ENCODE measurements at places on chromosomes 3 and 15.
A peak's percentile ranks its signal among the peaks of the same experiment; 100 is the strongest.

GRCh38 chr3:107978131-107979055 is 112.4 kb downstream of the CD47 start:
- DNase-seq = peak; percentile 48

DNA sequence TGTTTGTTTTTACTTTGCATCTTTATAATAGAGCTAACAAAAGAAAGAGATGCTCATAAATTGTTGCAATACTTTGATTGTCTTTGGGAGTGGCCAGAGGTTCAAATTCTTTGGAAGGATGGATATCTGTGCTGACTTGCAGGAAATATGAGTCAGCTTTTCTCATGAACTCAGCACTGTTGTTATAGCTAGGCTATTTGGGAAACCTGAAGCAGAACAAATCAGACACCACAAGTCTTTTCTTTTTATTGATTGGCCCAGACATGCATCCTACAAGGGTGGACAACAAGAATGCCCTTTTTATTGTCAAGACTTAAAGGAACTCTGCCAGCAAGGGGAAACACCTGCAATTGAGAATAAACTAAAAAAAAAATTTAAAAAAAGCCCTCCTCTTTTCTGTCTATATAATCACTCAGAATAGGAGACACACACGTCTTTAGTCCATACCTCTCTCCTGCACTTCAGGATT is 4.6 kb upstream of the DENND4A start:
- no peak for DNase-seq

GRCh38 chr15:64429448-64429847 is 30.9 kb upstream of the ZNF609 start:
- no peak for DNase-seq

DNA sequence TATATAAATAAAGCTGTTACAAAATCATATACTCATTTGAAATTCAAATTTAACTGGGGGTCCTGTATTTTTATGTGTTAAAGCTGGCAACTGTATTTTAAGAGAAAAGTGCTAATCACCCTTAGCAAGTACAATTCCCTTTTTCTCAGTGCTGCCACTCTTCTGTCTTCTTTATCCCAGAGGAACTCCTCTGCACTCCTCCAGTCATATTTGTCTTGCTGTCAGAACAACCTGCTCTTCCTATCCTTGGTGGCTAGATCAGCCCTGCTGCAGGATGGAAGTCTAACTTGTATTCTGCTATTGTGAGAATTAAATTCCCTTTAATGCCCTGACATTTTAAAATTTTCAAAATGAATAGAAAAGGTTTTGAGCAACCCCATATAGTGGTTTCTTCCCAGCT is 123.9 kb upstream of the TNIK start:
- no peak for DNase-seq

DNA sequence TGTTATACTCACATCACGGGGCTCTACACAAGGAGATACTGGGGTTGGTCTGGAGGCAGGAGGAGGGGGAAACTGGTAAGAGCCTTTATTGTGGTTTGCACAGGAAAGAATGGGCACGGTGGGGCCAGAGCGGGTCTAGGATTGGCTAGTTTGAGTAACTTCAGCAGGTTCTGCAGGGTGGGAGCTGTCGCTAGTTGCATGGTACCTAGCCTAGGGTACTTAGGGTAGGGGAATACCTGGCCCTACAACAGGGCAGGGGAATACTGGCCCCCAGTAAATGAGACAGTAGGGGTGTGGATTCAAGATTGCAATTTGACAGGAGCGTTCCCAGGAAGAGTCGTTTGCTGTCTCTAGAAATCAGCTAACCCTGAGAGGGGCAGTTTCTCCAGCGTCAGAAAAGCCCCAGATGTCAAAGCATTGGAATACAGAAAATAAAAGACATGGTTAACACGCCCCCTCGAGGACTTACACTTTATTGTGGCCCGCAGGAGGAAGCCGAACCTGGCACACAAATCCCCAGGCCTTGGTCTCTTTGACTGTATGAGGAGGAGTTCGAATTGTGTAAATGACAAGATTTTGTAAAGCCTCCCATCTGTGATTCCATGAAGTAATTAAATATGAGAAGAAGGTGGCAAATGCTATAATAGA is 32.0 kb downstream of the ST8SIA2 start:
- no peak for DNase-seq

- DNase-seq = peak; percentile 67
Observed at GRCh38 chr15:85854345-85855097, 59.8 kb upstream of the KLHL25 start.

- peak; percentile 16 for DNase-seq
Observed at GRCh38 chr15:70748281-70748747, 15.0 kb downstream of the UACA start.

GRCh38 chr15:88848203-88848602 is 45.0 kb downstream of the ACAN start:
- DNase-seq = no peak

GRCh38 chr15:80484333-80484864 is 80.2 kb downstream of the ARNT2 start:
- no peak for DNase-seq

DNA sequence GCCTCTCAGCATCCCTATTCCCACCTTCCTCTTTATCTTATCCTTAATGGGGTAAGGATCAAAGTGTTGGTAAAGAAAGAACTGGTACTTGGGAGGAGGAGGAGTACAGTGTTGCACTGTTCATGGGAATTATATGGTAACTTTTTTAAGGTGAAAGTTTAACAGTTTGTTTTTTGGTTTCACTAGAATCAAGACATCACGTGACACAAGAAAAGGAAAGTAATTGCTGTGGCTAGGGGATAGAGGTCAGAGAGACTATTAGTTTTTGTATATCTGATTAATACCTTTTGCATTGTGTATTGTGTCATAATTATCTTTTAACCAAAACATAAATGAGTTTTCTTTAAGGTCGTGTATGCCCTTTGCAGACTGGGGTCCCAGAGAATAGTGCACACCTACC is 23.5 kb upstream of the SLC24A5 start:
- no peak for DNase-seq

DNA sequence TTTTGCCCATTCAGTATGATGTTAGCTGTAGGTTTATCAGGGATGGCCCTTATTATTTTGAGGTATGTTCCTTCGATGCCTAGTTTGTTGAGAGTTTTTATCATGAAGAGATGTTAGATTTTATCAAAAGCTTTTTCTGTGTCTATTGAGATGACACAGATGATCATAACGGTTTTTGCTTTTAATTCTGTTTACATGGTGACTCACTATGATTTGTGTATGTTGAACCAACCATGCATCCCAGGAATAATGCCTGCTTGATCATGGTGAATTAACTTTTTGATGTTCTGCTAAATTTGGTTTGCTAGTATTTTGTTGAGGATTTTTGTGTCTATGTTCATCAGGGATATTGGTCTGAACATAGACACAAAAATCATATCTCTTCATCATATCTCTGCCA is 8.3 kb downstream of the GPR156 start:
- DNase-seq = no peak

GRCh38 chr15:48325400-48325799 is 5.8 kb upstream of the DUT start:
- DNase-seq = no peak

DNA sequence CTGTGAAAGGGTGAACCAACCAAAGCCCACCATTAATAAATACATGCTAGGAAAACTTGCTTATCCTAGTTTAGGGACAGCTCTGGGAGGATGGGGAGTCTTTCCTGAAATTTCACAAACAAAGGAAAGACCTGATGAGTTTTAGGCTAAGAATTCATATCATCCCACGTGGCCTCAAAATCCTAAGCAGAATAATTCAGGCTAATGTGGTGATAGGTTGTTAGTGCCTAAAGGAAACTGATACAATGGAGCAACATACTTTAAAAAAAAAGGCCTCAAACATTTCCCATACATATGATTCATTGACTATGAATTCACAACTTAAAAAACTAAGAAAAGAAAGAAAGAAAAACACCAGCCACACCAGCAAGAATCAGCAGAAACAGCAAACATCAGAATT is 126.9 kb upstream of the CNTN4 start:
- DNase-seq = no peak

DNA sequence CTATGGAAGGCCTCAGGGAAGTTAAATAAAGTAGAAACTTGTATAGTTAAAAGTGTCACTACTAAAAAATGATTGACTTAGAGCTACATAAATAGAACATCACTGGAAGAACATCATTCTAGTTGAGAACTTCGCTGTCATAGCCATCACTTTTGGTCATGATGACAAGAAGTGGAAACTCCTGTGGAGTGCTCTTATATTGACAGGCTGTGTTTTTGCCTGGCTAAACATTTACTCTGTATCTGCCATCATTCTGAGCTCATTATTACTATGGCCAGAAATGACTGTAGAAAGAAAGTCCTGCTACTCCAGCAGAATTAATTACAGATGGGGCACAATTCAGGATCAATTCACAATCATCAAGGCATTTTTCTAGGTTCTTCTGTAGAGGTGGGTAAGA is 165.1 kb upstream of the GOLIM4 start:
- DNase-seq = no peak

DNA sequence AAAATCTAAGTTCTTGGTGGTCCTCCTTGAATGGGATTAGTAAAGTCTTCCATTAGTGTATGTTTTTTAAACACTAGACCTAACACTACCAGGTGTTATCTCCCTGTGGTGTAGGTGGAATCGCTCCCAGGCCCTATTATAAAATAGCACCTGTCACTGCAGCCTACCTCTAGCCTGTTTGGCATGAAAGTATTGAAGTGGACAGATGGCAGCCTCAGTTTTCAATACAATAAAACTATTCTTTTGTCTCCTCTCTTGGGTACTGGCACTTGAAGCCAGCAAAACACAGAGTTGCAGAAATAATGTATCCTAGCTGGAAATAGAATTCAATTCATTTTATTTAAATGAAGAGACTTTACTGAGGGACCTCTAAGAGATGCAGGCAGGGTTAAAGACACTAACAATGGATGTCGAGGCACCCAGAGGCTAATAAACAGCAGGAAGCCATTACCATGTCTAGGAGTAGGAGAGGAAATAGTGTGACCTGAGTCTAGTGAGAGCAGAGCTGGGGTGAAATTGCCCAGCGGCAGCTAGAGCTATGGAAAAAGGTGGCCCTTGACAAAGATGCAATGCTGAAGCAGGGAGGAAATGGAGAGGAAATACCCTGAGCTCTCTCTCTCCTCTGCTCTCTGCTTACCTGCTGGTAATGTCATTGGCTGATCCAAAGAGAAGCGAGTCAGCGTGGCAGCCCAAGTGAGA is 49.1 kb upstream of the TMEM158 start:
- no peak for DNase-seq

- no peak for DNase-seq
Observed at GRCh38 chr3:195754141-195754540, 33.4 kb downstream of the MUC20 start.

DNA sequence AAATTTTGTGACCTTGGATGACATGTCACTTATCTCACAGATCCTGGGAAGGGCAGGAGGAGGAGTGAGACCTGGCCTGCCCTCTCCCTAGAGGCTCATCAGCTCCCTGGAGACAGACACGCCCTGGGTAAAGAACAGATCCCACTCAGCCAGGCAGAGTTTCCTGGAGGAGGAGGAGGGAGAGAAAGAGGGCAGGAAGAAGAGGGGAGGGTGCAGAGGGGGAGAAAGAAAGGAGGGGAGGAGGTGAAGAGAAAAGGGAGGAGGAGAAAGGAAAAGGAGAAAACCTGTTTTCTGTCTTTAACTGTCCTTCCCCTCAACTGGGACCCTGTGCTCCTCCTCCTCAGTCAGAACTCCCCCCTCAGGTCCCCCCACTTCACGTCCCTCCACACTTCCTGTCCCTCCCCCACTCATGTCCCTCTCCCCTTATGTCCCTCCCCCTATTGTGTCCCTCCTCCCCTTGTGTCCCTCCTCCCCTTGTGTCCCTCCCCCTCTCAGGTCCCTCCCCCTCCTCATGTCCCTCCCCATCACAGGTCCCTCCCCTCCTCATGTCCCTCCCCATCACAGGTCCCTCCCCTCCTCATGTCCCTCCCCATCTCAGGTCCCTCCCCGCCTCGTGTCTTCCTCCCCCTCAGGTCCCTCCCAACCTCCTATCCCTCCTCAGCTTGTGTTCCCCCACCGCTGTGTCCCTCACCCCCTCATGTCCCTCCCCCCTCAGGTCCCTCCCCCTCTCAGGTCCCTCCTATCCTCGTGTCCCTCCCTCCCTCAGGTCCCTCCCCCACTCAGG is 52.3 kb upstream of the CGNL1 start:
- no peak for DNase-seq
